Fibroblast of skin of back (primary cell): ENCODE measurements at places on chromosomes 6 and 20.

DNA sequence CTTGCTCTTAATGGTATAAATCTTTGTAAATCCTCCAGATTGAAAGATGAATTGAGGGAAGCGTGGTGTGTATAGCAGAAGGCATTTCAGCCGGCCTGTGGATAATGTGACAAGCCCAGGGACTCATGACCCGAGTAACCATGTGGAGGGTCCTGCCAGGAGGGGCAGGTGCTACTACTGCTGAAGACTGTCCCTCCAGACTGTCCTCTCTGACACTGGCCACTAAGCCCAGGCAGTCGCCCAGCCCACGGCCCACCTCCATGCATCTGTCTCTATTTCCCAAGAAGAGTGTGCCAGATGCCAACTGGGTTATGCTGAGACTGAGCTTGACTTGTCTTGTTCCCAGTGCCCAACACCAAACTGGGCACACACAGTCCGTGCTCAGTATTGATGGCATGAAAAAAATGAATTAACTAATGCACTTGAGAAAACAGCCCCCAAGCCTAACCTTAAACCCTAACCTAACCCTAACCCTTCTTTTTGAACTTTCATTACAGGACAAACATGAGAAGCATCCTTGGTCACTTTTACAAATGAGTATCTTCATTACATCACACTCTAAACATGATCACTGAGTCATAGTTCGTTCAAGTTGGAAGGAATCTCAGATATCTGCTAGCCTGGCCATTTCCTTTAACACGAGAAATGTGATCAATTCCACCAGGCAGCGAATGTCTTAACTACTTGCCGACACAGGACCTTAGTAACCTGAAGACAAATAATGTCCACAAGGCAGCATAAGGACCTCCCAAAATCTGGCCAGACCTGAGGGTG lies 182.2 kb upstream of the RREB1 start:
- peak; percentile 35 for DNase-seq

GRCh38 chr6:124283486-124283885 lies 479.8 kb downstream of the NKAIN2 start:
- DNase-seq = no peak

GRCh38 chr20:33563788-33564187 lies 73.9 kb downstream of the CBFA2T2 start:
- no peak for DNase-seq

- DNase-seq = no peak
These were observed 55.2 kb upstream of the TBC1D7 start for GRCh38 chr6:13383328-13384163.

GRCh38 chr20:36463212-36464061 lies 77.9 kb upstream of the MYL9 start:
- DNase-seq = no peak

GRCh38 chr20:58209652-58210397 lies 18.6 kb downstream of the ANKRD60 start:
- peak; percentile 60 for DNase-seq

DNA sequence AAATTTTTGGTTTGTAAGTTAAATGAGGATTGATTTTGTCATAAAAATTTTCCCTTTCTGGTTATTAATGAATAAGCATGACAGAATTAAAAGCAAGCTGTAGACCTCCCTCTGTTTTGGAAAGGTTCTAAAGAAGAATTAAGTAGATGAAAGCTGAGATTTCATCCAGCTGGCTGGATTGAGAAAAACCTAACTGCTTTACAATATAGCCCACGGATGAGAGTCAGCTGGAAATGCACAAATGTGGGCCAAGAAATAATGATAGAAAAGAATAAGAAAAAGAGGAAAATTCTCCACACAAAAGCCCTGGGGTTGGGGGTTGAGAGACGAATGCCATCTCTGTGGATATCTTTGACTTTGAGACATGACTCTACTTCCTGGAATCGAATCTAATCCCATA lies 631.6 kb downstream of the HDGFL1 start:
- DNase-seq = no peak

GRCh38 chr6:7138921-7139358 lies 31.2 kb downstream of the RREB1 start:
- DNase-seq = no peak

GRCh38 chr6:29705389-29706231 lies 17.6 kb upstream of the HLA-F start:
- peak; percentile 47 for DNase-seq

- DNase-seq = no peak
These were observed 5.1 kb downstream of the THBS2 start for GRCh38 chr6:169248521-169248971.

- peak; percentile 99 for DNase-seq
These were observed 114.4 kb downstream of the ADGRG6 start for GRCh38 chr6:142416179-142416578.

DNA sequence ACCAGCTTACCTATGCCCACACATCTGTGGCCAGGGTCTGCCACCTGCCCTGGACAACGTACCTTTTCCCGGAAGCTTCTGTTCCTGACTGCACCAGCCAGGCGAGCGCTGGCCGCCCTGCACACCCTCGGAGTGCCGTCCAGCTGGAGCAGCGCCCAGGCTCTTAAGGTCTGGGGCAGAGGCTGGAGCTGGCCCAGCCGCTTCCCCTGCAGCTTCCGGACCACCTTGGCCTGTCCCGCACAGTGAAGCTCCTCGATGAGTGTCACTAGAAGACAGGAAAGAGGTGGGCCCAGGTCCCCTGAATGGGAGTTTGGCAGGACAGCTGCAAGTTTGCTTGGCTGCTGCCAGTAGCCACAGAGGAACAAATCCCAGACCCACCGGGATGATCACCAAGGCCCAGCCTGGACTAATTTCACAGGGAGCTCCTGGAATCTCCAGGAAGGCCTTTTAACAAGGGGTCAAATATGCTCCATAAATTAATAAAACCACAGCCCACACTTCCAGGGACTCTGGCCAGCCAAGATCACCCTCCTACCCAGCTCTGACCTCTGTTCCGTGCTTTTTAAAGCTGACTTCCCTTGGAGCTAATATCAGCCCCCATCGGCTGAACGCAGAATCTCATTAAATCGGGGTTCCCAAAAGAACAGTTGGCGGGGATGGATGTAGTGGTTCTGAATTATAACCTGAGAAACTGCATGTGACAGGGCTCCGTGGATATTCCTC lies 82.3 kb downstream of the PTPN1 start:
- DNase-seq = no peak

GRCh38 chr20:32244150-32244823 lies 33.2 kb upstream of the KIF3B start:
- no peak for DNase-seq

DNA sequence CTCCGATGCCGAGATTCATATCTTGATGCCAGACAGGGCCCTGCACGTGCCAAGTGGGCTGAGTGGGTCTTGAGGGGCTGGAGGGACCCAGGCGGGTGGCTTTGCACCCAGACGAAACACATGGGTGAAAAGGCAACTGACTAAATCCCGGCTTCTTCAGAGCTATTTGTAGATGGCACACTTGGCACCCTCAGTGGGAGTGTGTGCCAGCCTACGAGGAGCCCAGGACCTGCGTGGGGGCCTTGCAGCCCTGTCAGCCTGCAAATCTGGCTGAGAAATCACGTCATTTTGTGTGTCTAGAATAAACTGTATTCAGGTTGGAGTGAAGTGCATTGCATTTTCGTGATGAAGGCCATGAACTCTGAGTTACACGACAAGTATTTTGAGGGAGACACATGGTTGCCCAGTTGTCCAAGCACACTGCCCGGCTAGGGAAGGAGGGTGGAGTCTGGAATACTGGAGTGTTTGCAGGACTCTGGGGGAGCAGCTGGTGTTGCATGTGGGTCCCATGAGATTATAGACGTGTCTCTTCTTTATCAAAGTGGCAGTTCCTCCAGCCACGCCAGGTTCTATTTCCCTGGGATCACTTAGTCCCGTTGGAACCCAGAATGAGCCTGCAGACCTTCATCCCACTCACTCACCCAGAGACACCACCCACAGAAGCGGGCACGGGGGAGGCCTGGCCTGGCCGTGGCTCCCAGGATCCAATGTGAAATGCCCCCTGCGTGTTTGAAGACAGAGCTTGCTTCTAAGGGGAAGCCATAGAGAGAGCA lies 60.2 kb downstream of the DLL1 start:
- no peak for DNase-seq

DNA sequence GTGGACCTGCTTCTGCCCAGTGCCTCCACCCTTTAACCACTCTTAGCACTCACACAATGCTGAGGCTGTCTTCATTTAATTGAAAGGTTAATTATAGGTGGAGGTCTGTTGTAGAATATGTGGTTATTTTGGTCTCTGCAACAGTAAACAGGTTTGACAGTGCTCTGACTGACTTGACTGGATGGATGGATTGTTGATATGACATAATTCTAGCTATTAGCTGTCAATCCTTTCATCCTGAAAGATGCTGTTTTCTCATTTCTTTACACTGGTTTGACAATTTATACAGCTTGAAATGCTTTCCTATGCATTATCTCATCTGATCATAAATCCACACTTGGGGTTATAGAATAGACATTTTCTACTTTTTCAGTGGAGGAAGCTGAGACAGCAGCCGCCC lies 210.7 kb downstream of the CDH26 start:
- DNase-seq = no peak

DNA sequence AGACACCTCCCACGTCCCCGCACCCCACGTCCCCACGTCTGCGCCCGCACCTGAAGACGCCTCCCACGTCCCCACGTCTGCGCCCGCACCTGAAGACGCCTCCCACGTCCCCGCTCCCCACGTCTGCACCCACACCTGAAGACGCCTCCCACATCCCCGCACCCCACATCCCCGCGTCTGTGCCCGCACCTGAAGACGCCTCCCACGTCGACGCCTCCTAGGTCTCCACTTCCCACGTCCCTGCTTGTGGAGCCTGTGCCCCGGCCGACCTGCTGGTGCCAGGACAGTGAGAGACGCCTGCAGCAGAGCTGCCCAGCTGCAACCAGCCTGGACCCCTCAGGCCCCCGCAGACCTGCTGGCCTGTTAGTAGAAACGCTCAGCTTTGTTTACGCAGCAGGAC lies 22.6 kb downstream of the ANKRD60 start:
- no peak for DNase-seq

- DNase-seq = no peak
These were observed 862.7 kb upstream of the MAP3K7 start for GRCh38 chr6:91449539-91449938.

- no peak for DNase-seq
These were observed 101.2 kb upstream of the CITED2 start for GRCh38 chr6:139475646-139476045.

- DNase-seq = no peak
These were observed 153.9 kb downstream of the SOX4 start for GRCh38 chr6:21747441-21747840.
